Inflammatory macrophage treated with lipopolysaccharide for 4 hours (primary cell): ENCODE measurements at places on chromosomes 2 and 18.

DNA sequence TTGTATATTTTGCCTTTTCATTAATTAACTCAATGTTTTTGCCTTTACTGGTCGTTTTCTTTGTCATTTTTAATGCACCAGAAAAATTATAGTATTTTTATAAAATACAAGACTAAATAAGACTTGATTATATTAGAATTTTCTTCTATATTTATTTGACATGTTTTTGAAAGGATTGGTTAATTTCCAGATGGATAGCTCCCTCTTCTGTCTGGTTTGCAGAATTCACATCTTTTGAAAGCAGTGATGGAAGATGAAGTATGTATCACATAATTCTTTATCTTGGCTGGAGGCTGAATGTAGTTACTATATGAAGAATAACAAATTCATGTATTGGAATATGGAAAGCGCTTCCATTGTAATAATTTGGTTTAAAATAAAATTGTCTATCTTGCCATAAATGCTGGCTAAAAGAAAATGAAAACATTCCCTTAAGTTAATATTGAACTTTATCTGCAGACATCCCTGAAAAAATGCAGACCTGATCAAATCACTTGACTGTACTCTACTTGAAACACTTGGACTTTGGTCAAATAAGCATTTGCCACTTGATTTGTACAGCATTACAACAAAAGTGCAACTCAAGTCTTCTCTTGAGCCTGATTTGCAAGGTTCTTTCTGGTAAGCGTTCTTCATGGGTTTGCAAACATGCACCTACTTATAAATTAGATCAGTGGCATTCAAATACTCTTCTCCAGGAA lies 86.3 kb upstream of the EFEMP1 start:
- peak; percentile 12 for DNase-seq

GRCh38 chr18:22102953-22103646 lies 66.3 kb upstream of the GATA6 start:
- no peak for DNase-seq

DNA sequence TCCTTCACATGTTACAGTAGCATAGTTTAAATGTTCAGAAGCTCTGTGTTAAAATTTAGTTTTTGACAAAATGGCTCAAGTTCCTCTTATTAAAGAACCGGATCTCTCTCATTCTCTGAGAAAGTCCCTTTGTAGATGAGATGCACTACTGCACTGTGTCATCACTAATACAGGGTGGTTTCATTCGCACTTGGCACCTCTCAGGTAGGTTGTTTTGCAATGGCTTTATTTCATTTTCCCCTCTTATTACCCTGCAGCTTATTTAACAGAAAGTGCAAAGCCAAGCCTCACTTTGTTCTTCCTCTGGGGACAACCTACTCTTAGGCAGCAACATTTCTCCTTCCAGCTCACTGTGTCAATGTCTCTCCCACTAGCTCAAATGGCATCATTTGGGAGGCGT lies 185.1 kb downstream of the DLGAP1 start:
- no peak for DNase-seq

GRCh38 chr2:68475110-68475509 lies 7.7 kb downstream of the APLF start:
- DNase-seq = no peak

- no peak for DNase-seq
Observed at GRCh38 chr2:38494394-38494793, 108.3 kb downstream of the HNRNPLL start.

DNA sequence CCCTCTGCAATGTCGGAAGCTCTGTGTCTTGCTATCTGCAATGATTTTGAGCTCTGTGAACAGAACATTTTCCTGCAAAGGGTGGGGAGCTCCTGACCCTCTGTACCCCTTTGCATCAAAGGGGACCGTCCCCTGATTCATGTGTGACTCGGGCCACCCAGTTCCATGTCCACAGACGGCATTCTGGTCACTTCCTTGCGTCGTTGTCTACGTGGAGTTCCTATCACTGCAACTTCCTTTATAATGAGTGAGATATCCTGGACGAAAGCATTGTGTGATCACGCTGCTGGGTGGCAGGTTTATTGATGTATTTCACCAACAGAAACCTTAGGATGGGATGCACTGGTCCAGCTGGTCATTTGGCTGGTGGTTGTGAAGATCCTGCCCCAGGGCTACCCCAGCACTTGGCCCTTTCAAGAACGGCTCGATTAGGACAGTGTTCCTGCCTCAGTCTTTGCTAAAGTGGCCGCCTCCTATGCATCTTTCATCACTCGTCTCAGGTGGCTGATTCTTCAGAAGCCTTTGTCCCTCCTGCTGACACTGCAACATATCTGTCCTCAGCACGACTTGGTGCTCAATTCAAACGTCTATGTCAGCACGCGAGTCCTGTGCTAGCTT lies 202.7 kb downstream of the ACKR3 start:
- no peak for DNase-seq

- DNase-seq = no peak
Observed at GRCh38 chr2:101881131-101881530, 110.6 kb upstream of the IL1R2 start.

GRCh38 chr2:200165687-200166086 lies 140.8 kb upstream of the SPATS2L start:
- DNase-seq = no peak

GRCh38 chr2:222043897-222044296 lies 254.9 kb downstream of the PAX3 start:
- DNase-seq = no peak

DNA sequence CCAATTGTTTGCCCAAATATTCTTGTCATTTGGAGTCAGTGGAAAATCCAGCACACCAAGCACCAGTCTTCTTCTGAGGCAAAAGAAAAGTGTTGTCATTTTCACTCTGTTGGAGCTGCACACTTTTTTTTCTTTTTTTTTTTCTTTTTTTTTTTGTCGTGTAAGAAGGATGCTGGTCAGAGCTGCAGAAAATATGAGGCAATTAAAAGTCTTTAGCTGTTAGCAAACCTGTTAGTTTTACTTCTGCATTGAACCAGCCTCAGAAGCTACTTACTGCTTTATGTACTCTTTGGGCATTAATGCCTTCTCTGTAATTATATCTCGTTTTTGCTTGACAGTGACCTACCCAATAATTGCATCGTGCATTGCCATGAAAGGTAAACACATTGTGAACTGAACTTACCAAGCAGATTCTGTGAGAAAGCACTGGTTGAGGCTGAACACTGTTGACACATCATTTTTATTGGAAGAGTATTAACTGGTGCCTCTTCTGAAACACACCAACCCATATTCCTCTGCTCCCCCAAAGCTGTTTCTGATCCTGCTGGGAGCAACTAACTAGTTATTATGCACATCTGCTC lies 165.4 kb downstream of the CAPN13 start:
- DNase-seq = peak; percentile 8
